Small intestine (tissue), 16 donors: ENCODE measurements at places on chromosomes 3 and 15. TPM values are rescaled to one million over a fixed set of nuclear protein-coding genes. Genes with fewer than 3 reads are reported as not detected.

SMARCC1 gene
- polyA plus RNA-seq: 26.2 TPM

TXNRD3 gene
- 2.4 TPM for polyA plus RNA-seq

FMN1 gene
- polyA plus RNA-seq: 2.1 TPM

DNA sequence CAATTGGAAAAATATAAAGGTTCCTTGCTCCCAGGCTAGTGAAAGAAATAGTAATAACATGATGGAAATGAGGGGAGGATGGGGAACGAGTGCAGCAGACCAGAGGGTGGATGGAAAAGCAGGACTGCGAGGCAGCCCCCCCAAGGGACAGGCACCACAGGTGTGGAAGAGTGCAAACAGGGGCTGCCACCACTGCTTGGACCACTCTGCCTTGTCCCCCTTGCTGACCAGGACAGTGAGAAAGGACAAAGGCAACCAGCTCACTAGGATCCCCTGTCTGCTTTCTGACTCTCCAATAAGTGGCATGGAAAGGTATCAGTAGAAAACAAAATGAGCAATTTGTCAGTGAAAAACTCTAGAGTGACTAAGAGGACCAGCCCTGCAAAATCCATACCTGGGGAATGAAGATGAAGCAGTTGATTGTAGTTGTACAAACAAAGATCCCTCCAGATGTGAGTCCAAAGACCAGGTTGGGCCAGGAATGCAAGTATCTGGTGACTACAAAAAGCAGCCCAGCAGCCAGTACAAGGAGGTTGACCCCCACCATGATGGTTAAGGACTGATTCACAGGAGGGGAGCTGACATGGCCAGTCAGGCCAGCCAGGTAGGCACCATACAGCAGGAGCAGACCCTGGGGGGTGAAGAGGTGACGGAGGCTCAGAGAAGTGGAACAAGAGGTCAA, 86.6 kb upstream of the GSK3B start:
- H3K4me3 ChIP-seq: no peak overlapping the region
- H3K27ac ChIP-seq: no peak overlapping the region
- no peaks in the 10 kb centered on the region for H3K27me3 ChIP-seq
- H3K36me3 ChIP-seq: no peaks in the 10 kb centered on the region
- H3K4me1 ChIP-seq: no peaks in the 10 kb centered on the region
- DNase-seq: no peak

DNA sequence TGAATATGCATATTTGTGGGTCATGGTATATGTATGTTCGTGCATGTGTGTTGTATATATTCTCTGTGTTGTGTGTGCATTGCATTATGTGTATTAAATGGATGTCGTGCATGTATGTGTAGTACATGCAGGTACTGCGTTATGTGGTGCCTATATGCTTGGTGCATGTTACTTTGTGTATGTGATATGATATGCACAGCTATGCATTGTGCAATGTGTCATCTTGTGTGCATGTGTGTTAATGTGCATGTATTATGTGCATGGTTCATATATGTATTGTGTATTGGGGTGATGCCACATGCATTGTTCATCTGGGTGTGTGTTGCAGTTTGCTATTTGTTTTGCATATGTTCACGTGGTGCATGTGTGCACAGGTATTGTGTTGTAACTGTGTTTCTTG, 2.9 kb downstream of the GALNT15 start:
- no peak overlapping the region for H3K27ac ChIP-seq
- no peak overlapping the region for H3K4me3 ChIP-seq
- DNase-seq: no peak

DNA sequence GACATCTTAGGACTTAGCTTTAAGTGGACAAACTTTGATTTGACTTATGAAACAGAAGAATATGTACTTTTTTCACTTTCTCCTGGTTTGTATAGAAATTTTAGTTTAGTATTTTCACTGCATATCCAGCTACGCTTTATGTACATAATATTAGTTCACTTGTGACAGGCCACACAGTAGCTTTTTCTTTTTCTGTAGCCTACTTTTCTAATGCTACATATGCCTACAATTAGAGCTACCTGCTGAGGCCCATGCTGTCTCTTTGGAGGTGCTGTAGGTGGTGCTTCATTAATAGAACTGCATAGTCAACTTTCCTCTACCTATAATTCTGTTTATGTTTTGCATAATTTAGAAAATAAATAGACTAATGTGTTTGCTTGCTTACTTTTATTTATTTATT, 191.6 kb downstream of the NLGN1 start:
- H3K27me3 ChIP-seq: peaks cover 7% of the 10 kb centered on the region
- H3K27ac ChIP-seq: no peak overlapping the region
- no peaks in the 10 kb centered on the region for H3K36me3 ChIP-seq
- no peak overlapping the region for H3K4me3 ChIP-seq
